ENCODE measurements at places on chromosomes 2 and 18.

DNA sequence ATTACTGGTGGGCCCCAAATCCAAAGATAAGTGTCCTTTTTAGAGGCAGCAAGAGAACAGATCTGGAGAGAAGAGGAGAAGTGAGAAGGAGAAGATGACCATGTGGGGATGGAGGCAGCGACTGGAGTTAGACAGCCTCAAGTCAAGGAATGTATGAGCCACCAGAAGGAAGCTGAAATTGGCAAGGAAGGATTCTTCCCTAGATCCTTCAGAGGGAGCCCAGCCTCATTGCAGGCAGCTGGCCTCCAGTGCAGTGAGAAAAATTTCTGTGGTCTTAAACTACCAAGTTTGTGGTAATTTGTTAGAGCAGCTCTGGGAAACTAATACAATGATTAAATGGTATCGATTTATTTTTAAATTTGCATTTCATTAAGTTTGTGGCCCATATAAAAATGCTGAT lies 167.9 kb downstream of the NCKAP5 start:
- DNase-seq, result peak; percentile 51

- no peak for DNase-seq
Measured at GRCh38 chr2:11004199-11004598, 92.5 kb downstream of the KCNF1 start.

- peak; percentile 16 for DNase-seq
Measured at GRCh38 chr2:85588236-85588635, 4.0 kb downstream of the VAMP5 start.

DNA sequence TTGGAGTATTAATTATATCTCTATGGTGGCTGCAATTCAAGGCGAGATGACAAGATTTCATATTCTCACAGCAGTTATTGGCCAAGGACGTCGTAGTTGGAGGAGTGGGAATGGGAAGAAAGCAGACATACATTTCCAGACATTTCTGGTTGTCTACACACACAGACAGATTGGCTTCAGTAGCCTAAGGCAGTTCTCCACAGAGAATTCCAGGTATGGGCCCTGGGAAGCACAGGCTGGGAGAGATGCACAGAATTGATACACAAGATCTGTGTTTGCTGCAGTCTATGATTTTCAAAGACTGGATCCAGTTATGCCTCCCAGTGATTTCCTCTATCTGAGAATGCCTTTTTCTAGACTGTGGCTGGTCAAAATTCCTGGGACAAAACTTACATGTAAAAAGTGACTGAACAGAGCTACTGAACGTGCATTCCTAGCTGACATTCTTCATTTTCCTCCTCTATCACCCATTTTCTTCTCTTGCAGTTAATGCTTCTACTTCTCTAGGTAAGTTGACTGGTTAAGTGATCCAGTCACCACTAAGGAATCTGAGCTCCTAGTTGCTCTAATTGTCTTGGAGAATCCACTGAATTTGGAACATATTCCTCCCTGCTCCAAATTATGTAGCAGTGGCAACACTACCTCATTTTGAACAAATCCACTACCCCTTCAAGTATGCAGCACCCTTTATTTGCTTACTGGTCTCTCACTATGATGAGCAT lies 386.7 kb upstream of the CDH7 start:
- no peak for DNase-seq

- DNase-seq, result no peak
Measured at GRCh38 chr18:11962597-11962996, 18.7 kb upstream of the IMPA2 start.

DNA sequence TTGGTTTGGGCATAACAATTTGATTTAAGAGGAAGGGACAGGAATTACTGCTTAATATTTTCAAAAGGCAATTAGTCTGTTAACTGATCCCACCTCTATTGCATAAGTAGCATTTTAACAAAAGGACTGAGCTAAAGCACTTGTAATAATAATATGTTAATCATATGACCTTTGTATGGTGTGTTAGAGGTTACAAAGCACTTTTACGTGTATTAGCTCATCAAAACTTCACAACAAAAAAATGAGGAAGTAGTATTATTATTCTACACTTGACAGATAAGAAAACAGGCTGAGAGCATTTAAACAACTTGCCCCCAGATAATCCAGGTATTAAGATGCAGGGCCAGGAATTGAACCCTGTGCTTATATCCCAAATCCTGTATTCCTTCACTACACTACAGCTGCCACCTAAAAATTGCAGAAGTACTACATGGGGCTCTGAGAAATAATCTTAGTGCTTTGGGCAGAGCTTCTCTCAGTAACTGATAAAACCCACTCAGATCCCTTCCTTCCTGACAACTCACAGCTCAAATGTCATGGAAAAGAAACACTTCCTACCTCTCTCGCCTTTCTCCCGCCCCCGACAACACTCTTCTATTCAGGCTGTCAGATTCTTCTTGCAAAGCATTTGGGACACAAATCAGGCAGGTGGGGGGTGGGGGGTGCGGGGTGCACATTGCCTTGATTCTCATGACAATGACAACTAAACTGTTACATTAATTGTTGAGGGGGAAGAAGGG lies 20.7 kb upstream of the KCTD1 start:
- no peak for DNase-seq

DNA sequence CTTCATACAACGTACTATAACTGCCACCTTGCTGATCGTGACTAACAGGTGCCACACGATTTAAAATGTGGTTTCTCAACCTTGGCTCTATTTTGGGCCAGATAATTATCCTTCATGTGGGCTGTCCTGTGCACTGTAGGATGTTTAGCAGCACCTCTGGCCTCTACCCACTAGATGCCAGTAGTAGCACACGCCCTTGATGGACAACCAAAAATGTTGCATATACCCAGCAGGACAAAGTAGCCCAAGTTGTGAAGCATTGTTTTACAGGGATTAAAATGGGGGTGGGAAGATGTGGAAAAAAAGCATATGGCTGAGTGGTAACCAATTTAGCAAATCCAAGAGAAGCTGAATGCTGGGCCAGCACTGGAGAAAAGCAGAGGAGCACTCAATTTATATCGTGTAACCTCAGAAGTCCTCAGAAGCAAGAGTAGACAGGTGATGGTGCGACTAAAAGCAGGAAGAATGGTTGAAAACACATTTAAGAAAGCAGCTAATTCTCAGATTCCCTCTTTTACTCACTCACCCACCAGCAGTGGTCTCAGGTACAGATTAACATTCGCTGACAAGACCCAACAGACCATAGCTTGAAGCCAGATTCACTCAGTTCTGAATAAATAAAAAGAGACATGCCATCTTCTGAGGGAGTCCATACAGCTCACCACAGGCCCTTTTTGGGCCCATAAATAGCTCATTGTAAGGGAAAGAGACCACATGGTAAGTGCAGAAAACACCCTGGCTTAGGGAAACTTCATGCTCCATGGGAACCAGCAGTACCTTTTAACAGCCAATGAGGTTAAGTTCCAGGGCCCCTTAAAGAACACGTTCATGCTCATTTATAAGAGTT lies 50.6 kb downstream of the RAPH1 start:
- DNase-seq, result peak; percentile 77

DNA sequence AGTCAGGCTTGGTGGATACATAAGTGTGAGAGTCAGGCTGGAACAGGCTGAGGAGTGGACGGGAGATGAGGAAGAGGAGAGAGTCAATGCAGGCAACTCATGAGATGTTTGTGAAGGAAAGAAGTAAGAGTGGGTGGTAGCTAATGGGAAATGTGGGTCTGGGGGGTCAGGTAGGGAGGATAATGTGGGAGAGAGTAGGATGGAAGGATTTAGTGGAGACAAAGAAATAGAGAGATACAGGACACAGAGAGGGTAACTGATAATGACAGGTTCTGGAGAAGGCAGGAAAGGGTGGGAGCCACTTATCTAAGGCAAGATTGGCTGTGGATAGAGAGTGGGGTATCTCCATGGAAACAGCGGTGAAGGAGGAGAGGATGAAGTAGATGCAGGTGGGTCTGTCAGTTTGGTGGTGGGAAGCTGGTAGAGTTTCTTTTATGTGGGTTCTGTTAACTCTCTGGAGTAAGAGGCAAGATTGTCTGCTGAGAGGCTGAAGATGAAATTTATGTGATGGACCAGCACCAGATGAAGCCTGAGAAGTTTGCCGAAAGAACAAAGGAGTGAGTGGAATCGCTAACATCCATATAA lies 190.6 kb upstream of the SPRED2 start:
- DNase-seq, result no peak

DNA sequence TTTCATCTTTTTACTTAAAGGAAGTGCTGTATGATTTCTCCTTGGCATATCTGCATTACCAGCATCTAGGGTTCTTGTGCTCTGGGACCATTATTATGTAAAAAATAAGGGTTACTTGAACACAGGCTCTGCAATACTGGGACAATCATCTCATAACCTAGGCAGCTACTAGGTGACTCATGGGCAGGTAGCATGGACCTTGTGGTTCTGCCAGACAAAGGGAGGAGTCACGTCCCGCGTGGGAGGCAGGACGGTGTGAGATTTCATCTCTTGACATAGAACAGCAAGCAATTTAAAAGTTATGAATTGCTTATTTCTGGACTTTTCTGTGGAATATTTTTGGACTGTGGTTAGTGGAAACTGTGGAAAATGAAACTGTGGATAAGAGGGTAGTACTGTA lies 34.1 kb downstream of the ASAP2 start:
- no peak for DNase-seq

DNA sequence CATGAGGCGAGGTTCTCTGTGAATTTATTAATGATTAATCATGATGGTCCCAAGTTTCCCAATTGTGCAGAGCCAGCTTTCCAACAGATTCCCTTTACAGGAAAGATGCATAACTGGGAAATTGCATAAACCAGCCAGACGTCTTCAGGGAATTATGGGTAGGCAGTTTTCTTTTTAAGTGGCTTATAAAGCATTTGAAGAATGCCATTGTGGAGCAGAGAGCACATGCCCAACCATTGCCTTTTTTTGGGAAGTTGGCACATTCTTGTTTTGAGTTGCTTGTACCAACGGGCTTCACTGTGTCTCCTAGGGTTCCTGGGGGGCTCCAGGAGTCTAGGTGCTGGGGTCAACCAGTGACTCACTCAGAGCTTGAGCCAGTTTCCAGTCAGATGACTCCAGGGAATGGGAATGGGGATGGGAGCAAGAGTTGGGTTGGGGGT lies 231.7 kb upstream of the FOSL2 start:
- peak; percentile 92 for DNase-seq

DNA sequence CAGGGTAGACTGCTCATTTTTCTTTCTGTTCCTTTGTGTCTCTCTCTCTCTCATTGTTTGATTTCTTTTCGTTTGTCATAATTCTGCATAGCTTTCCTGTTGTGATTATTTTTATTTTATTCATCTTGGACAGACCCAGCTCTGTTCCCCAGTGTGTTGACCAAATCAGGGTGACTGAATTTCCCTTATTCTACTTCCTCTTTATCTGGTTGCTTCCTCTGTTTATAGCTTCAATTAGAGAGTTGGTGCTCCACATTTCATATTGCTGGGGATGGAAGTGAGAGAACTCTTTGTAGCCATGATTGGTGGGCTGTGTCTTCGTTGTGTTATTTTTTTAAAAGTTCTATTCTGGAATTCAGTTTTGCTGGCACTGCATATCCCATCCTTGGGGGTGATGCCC lies 19.1 kb downstream of the PROKR1 start:
- DNase-seq, result no peak

DNA sequence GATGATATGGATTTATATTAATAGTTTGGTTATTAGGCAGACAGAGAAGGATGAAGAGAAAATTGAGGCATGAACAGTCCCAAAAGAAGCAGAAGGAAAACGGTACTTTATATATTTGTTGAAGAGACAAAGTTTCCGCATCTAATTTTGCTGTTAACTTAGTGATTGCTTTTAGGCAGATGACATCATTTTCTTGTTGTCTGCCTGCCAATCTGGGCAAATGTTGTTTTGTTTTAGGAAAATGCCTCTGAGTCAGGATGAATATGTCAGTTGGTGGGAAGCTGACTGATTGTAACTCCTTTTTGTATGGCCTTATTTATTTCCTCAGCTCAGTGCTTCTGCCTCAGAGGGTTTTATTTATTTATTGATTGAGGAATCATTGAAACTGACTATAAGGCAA lies 52.5 kb upstream of the CAVIN2 start:
- DNase-seq, result peak; percentile 80

DNA sequence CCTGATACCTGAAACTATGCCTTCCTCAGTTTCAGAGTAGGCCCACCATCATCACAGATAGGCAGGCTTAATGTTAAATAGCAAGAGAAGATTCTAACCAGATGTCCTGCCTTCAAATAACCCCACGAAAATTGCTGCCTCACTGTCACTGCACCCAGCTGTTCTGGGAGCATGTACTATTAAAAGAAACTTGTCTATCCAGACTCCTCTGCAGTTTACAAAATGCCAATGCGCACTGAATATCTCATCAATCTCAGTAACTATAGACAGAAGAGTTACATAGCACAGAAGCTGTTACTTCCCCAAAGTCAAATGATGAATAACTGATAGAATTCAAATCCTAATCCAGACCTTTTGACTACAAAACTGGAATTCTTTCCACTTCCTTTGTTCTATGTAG lies 43.9 kb downstream of the WDR75 start:
- peak; percentile 86 for DNase-seq

All from myocyte (in vitro differentiated cells).